ENCODE measurements at places on chromosomes 12 and 14. TPM values are rescaled to one million over a fixed set of nuclear protein-coding genes. Genes with fewer than 3 reads are reported as not detected.

TBX5 gene
- total RNA-seq = not detected

MMP19 gene
- total RNA-seq = 18.0 TPM

ADSS1 gene
- 5.3 TPM for total RNA-seq

SLC6A13 gene
- total RNA-seq = 0.55 TPM

C12orf54 gene
- 8.3 TPM for total RNA-seq

KRT72 gene
- not detected for total RNA-seq

CHURC1 gene
- total RNA-seq = 156 TPM

Measured in sigmoid colon (tissue), 7 donors.